ENCODE measurements at places on chromosomes 5 and 9. TPM values are rescaled to one million over a fixed set of nuclear protein-coding genes. Genes with fewer than 3 reads are reported as not detected.
A peak's percentile ranks its signal among the peaks of the same experiment; 100 is the strongest.

DNA sequence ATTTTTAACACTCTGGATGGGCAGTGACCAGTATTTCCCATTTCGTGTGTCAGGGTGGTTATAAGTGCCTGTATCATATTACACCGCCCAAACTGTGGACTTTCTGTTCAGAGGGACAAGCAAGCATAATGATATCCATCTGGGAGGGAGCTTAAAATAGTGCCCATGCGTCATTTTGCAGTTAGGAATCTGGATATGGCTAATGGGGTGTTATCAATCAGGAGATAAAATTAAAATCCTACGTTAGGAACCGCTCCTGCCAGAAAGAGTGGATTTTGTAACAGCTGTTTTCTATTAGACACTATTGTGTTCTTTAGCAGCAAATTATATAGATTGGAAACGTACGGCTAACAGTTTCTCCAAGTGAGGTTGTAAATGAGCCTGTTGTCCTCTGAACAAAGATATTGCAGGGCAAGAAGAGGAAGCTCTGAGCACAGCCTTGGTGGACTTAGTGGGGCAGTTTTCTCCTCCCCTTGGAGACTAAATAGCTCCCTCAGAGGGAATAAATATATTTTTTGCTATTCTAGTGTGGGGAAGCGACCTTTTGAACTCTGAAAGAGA is 160.4 kb downstream of the SPATA31D1 start:
- DNase-seq = no peak

- DNase-seq = peak; percentile 56
Measured at GRCh38 chr9:131179561-131180219, 54.3 kb downstream of the NUP214 start.

GRCh38 chr5:79396265-79396664 is 117.7 kb downstream of the HOMER1 start:
- no peak for DNase-seq

Gene CCL28
- 18.6 TPM for polyA plus RNA-seq

DNA sequence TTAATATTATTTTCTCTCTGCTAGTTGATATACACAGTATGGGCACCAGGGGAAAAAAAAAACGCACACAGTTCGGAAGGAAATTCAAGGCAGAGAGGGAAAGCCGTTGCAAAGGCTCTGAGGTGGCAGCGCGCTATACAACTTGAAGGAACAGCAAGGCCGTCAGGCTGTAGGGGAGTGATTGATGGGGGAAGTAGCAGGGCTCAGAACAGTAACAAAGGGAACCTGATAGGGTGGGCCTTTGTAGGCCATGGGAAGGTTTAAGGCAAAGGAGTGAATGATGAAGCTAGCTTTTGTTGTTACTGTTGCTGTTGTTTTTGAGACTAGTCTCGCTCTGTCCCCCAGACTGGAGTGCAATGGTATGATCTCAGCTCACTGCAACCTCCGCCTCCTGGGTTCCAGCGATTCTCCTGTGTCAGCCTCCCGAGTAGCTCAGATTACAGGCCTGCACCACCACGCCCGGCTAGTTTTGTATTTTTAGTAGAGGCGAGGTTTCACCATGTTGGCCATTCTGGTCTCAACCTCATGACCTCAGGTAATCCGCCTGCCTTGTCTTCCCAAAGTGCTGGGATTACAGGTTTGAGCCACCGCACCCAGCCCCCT is 27.0 kb downstream of the AQP7 start:
- DNase-seq = no peak

DNA sequence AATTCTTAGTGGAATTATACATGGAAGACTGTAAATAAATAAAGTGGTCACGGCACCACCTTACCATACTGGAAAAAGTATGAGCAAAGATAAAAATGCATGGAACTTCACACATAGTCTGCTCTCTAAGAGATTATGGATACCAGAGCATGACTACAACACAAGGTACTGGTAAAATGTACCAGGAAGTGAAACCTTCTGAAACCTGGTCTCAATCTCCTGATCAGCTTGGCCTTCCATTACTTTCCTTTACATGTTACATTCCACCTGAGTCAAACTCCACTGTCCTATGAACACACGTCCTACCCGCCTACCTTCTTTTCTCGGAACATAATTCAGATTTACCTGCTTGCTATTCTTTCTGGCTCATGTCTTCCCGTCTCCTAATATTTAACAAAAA is 15.9 kb downstream of the PTAR1 start:
- DNase-seq = no peak
